ENCODE measurements at places on chromosomes 13 and 19.

DNA sequence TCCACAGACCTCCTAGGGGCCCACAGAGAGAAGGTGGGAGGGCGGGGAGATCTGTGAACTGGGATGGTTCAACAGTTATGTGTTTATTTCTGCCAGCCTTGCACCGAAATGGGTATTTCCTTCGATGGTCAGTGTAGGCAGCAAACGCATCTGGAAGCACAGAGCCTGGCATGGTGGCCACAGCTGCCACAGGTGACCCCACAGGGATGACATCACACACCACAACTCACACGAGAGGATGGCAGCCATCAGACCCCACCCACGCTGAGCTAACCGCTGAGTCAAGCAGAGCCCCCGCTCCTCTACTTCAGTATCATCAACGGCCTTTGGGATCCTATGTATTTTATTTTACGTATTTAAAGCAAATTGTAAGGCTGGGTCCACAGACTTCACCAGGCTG lies 37.4 kb downstream of the NAXD start:
- no peak for DNase-seq

DNA sequence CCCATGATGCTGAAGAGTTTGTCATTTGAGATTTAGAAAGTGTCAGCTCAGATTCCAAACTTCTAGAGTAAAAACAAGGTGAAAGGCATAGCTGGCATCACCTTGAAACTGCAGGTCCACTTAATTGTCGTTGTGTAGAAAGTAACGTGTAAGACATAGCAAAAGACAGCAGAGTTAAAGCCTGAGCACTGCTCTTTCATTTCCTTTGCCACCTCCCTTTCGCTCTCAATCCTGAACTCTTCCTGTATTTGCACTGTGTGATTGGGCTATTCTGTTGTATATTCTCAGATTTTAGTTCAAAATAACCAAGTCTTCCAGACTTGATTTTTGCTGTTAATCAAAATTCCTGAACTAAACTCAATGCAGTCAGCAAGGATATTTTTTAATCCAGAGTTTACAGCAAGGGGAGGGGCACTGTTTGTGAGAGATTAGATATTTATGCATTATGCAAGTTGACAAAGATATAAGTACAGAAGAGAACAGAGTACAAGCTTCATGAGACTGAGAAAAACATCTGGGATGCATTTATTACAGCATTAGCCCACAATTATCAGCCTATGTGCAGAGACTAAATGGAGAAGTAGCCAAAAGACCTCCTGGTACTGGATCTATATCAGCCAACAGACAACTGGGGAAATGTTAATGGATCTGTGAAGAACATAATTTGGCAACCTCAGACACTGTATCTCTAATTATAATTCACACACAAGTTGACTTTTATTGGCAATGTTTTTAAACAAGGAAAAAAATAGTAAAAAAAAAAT lies 328.6 kb downstream of the SUCLA2 start:
- no peak for DNase-seq

GRCh38 chr13:41460074-41460465 lies 2.7 kb downstream of the RGCC start:
- no peak for DNase-seq

DNA sequence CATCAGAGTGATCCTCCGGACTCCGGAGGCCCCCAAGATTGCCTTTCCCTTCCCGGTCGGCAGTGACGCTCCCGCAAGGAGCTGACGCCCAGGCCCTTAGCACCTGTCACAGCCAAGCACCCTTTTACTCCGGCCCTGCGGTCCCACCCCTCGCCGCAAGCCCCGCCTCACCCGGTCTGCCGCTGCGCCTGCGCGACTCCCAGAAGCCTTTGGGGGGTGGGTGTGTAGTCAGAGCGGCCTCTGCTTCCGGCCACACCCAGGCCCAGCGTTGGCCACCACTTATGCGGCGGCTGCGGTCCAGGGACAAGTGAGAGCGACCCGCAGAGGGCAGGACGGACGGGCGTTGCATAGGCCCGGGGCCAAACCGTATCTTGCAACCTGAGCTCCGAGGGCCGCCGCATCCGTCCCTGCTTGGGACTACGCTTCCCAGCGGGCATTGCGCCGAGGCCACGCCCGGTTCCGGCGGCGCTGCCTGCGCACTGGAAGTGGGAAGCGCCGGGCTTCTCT lies 441 bp upstream of the ZFP28 start:
- peak; percentile 94 for DNase-seq

GRCh38 chr13:40143106-40143505 lies 487.6 kb downstream of the COG6 start:
- no peak for DNase-seq

DNA sequence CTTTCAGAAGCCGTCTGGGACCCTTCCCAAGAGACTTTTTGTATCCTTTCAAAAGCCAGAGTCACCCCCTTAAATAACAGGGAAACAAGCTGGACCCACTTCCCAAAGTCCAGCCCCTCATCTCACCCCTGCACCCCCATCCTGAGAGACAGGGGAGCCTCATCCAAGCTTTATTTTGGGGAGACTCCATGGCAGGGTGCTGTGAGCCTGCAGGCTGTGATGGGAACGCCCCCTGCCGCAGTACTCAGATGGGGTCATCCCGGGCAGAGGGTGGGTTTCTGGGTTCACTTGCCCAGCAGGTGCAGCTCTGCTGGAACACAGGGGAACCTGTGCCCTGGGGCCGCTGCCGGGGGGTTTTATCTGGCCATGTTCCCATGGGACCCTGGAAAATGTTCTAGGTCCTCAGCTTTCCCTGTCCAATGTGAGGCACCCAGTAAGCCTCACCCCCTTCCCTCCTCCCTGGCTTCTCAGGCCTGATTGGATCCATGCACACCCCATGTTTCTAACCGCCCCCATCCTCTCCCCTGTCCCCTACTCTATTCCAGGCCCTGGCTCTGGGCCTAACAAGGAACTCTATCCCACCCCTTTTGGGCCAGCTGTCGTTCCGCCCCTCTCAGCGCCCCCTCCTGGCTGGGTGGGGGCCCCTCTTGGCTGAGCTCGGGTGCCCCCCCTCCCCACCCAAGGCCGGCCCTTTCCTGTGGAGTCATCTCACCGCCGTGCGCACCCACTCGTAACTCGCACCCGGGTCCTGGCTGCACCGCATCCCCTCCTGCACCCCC lies 1.0 kb downstream of the HIF3A start:
- DNase-seq: no peak

- no peak for DNase-seq
These were observed 9.7 kb downstream of the PTBP1 start for GRCh38 chr19:806815-807421.

DNA sequence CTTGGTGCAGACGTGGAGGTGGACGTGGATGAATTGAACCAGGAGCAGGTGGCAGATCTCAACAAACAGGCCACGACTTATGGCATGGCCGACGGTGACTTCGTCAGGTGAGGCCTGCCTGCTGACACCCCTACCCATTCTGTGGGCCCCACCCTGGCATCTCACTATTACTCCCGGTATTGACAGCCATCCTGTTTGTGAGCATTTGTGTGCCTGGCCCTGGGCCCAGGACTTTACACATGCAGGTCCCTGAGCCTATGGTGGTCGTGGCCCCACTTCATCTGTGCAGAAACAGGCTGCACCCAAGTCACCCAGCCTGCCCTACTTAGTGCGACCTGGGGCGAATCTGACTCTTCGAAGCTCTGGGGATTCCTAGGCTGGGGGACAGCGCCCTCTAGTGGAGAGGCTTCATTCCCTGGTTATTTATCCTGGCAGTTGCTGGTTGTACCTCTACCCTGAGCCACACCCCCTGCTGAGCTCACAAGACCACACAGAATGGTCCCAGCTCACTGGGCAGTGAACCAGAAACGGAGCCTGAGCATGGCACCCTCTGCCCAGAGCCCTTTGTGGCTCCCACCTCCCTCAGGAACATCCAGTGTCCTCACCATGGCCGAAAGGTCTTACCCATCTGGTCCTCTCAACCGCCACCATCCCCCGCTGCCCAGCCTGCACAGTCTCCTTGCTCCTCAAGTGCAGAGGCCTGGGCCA lies 16.9 kb downstream of the ZNF296 start:
- peak; percentile 51 for DNase-seq

DNA sequence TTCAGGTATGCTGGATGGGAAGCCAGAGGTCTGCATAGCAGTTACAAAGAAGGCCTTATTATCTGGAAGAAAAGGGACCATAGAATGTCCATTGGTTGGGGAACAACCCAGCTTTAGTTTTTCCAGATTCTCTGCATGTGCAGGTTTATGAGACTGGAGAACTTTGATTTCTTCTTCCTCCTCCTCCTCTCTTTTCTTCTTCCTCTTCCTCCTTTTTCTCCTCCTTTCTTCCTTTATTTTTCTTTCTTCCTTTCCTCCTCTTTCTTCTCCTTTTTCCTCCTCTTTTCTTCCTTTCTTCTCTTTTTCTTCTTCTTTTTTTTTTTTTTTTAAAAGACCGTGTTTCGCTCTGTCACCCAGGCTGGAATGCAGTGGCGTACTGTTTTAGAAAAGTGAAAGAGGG lies 30.9 kb downstream of the EPN1 start:
- DNase-seq: no peak

- no peak for DNase-seq
These were observed 2.7 kb upstream of the HPN start for GRCh38 chr19:35038623-35039512.

DNA sequence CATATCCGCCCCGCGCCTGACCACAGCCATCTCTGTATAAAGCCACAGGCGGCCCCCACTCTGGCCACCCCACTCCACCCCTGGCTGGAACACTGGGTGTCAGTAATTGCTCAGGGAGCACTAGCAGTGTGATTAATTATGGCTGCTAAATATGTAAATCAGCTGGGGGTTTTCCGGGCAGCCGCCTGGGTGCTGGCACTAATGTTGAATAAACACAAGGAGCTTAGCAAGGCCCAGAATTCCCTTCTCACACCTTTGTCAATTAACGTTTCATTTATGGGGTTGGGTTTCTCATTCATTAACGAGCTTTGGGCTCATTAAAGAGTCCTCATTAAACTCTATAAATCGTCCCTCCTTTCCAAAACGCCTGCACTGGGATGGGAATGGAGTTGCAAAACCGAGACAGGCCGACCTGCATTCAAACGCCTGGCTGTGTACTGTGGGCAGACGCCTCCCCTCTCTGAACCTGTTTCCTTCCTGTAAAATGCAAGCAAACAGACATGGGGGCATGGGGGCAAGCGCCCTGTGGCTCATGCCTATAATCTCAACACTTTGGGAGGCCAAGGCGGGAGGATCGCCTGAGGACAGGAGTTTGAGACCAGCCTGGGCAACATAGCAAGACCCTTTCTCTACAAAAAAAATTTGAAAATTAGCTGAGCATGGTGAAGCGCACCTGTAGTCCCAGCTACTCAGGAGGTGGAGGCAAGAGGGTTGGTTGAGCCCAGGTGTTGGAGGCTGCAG lies 17.7 kb upstream of the OLFM2 start:
- DNase-seq: no peak

DNA sequence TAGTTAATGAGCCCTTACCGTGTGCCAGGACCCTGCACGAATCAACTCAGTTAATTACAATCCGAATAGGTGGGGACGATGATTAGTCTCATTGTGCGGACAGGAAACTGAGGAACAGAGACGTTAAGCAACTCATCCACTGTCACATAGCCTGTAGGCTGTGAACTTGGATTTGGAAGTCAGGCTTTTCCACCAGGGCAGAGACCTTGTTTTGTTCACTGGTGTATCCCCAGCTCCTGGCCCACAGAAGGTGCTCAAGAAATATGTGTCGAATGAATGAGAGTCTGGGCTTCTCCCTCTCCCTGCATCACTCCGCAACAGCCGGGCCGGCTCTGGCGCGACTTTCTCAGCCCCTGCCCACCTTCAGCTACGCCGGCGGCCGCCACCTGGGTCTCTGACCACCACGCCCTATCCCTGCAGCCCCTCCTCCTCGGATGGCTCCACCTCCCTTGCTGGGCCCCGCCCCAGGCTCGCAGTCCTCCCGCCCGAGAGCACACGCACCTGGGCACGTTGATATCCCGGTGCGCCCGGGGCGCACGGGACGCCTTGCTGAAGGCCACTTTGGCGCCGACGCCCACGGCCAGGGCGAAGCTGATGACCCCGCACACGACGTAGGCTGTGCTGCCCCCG lies 1.3 kb downstream of the SHISA7 start:
- DNase-seq: no peak

GRCh38 chr13:25901460-25902376 lies 150.1 kb downstream of the SHISA2 start:
- DNase-seq: peak; percentile 74

DNA sequence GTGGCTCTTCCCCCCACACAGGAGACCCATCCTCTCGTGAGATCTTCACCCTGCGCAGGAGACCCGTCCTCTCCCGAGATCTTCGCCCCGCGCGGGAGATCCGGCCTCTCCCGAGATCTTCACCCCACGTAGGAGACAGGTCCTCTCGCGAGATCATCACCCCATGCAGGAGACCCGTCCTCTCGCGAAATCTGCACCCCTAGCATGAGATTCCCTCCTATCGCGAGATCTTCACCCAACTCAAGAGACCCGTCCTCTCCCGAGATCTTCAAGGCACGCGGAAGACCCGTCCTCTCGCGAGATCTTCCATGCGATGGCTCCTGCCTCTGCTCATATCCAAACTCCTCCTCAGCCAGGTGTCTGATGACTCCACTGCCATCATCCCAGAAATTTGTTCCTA lies 24.3 kb downstream of the LAIR2 start:
- DNase-seq: no peak

DNA sequence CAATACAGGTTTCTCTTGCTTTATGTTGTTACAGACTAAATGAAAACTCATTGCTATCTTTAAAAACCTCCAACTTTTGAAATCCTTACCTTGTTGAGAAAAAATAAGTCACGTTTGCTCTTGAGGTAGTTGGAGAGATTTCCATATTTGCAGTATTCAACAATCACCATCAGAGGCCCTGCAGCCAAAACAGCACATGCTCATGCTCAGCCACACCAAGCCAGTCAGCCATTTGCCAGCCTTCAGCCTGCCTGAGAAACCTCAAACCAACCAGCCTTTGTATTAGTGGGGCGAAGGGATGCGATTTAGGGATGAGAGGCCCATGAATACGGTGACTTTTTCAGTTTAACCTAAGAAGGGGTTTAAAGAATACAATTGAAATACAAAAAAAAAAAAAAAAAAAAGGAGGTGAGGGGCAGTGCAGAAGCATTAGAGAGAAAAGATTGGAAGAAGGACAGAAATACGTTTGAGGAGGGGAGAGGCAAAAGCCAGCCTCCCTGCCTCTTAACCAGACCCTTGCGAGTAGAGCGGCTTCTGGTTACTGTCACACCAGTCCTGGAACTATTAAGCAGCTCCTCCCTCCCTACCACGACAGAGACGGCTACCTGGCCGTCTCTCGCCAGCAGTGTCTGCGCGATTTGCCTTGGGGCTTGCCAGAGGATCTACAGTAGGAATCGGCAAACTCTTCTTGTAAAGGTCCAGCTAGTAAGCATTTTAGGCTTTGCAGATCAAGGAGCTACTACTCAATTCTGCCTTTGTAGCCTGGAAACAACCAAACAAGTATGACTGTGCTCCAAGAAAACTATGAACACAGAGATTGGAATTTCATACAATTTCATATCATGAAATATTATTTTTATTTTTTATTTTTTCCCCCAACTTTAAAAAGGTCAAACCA lies 167.3 kb downstream of the FLT1 start:
- DNase-seq: no peak

DNA sequence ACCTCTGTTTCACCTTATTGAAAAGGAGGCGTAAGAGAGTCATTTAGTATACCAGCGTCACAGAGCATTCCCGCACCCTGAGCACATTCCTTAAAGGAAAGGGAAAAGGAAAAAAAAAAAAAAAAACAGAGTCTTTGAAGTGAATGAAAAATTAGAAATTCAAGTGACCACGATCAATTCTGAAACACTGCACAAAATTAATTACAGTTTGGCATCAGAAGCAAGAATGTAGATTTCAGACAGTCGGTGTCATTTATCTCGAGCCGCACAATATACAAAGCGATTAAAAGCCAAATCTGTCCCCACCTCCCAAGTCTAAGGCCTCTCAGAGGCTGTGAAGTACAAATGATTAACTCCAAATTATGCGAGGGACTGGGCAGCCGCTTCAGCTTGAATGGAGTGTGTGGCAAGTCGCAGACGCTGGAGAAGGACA lies 173.7 kb upstream of the ZNF507 start:
- DNase-seq: no peak
